ENCODE measurements at places on chromosomes 4 and X.

DNA sequence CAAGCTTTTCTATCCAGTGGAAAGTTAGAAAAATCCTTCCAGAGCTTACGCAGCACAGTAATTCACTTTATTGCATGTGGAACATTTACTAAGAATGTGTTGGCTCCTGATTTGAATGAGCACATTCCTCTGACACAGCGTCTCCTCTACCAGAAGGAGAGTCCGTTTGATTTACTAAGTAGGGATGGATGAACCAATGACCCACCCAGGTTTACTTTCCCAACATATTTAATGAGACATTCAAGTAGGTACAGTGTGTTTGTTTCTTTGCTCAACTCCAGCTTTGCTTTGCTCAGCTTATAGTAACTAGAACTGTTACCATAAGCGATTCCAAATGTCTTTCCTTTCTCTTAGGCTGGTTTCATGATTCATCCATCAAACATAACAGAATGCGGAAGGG, 161.7 kb downstream of the SMARCA1 start:
- DNase-seq: no peak

GRCh38 chrX:40539214-40540142, 41.3 kb upstream of the ATP6AP2 start:
- DNase-seq: no peak

- DNase-seq: no peak
These were observed 790.1 kb downstream of the DMD start for GRCh38 chrX:32421266-32421665.

- DNase-seq: no peak
These were observed 17.1 kb downstream of the GAK start for GRCh38 chr4:915041-915474.

DNA sequence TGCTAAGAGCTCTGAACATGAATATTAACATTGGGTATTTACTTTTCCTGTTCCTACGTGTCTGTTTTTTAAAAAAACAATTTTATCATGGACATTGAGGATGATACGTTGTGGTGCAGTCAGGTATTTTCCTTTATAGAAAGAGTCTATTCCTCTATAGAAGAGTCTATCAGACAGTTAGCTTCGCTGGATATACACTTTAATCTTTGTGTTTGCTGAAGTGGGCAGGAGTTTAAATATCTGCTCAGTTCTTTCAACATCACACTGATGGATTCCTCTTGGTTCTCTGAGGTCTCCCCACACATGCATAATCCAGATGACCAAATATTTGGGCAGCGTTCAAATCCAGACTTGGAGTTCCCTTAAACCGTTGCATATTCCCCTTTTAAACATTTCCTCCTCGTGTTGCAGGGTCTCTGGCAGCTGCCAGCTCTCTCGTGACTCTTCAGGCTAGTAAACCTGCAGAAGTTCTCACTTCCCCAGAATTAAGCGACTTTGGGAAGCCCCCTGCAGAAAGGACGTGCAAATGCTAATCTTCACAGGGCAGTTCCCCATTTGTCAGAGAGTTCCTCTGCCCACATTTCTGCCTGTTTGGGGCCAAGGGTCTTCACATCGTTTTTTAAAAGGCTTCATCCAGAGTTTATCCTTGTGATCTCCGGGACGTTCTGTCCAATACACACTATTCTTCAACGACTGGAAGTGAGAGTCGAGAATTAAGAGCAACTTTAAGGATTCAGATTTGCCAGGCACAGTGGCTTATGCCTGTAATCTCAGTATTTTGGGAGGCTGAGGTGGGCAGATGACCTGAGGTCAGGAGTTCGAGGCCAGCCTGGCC, 20.5 kb upstream of the DHRSX start:
- no peak for DNase-seq

- DNase-seq: no peak
These were observed 60.0 kb downstream of the SYNPO2 start for GRCh38 chr4:118948545-118949144.

- DNase-seq: no peak
These were observed 421.3 kb downstream of the MID1IP1 start for GRCh38 chrX:39222346-39223113.

DNA sequence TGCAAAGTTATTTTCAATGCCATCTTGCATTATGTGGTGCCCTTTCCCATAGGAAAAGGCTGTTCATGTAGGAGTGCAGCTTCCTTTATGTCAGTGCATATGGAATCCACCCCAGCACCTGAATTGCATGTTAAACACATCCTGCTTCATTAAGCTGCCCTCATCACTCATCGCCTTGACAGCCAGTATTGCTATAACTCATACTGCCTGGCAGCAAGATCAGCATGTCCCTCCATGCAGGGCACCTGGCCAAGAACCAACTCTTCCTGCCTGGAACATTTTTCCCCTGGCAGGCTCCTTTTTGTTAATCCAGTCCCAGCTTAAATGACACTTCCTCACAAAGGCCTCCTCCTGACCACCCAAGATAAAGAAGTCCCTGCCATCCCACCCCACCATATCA, 23.5 kb upstream of the CA5B start:
- DNase-seq: no peak

- no peak for DNase-seq
These were observed 158.9 kb upstream of the MAD2L1 start for GRCh38 chr4:120225527-120225926.

GRCh38 chr4:92501456-92501855, 197.7 kb downstream of the GRID2 start:
- no peak for DNase-seq

GRCh38 chr4:158316264-158316663, 106.0 kb downstream of the TMEM144 start:
- DNase-seq: peak; percentile 47

- no peak for DNase-seq
These were observed 93.1 kb downstream of the SORCS2 start for GRCh38 chr4:7285244-7286094.

DNA sequence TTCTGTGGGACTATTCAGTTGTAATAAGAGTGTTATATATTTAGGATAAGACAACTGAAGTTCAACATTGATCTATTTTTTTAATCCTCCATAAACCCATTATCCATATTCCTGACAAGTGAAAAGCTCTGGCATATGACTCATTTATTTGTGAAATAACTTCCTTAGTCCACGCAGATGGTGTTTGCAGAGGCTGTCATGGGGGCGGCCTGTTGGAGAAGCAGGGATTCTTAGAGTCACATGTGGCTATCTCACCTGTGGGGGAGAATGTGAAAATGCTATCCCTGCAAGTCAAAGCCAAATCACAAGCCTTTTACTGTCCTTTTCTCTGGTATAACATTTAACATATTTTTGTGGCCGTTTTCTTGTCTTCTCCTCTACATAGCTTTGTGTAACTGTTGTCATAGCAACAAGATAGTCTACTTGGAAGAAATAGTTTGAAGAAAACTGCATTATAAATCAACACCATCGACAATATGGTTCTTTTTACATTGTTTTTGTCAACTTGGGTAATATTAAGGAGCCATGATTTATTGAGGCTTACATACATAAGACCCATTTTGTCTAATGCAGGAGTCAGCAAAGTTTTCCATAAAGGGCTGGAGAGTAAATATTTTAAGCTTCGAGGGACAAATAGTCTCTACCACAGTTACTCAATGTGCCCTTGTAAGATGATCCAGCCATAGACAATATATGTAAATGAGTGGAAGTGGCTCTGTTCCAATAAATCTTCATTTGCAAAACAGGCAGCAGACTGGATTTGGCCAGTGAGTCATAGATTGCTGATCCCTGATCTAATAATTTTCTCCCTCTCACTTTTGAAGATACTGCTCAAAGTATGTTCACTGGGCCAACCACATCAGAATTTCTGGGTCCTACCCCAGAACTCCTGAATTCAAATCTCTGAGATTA, 395.0 kb downstream of the DTHD1 start:
- no peak for DNase-seq

GRCh38 chrX:70554081-70554480, 109.4 kb downstream of the DLG3 start:
- no peak for DNase-seq

DNA sequence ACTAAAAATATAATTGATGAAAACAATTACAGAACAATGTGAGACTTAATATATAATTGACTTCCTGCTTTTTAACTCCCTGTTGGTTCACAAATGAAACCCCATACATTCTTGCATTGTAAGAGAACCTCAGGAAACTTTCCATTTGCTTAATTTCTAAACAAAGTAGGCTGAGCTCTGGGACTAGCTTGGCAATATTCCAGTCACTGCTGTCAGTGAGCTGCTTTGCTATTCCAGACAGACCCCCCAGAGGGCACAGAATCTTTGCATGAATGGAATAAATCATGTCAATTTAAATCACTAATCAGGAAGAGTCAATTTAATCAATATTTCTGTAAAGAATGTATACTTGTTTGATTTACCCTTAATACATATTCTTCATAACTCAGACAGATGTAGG, 110.6 kb downstream of the NEXMIF start:
- DNase-seq: no peak

- no peak for DNase-seq
These were observed 13.7 kb downstream of the IRF2 start for GRCh38 chr4:184460499-184461285.

DNA sequence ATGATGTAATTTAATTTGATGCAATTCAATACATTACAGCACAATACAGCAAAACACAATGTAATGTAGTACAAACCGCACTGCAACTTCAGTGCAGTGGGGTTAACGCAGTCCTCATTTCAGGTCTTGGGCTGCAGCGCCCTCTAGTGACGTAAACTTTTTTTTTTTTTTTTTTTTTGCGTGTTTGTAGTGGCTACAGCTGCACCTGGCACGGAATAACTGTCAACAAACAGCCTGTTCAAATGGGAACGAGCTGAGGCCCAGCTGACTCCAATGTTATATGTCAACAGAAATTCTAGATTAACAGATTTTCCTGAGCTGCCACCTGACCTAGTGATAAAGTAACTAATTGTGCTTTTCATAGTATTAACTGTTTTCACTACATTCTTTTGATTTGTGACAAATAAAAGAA, 33.5 kb upstream of the RASSF6 start:
- DNase-seq: no peak

- no peak for DNase-seq
These were observed 32.1 kb downstream of the PIGG start for GRCh38 chr4:531076-531475.

GRCh38 chr4:150305995-150306394, 227.8 kb downstream of the DCLK2 start:
- DNase-seq: peak; percentile 53

DNA sequence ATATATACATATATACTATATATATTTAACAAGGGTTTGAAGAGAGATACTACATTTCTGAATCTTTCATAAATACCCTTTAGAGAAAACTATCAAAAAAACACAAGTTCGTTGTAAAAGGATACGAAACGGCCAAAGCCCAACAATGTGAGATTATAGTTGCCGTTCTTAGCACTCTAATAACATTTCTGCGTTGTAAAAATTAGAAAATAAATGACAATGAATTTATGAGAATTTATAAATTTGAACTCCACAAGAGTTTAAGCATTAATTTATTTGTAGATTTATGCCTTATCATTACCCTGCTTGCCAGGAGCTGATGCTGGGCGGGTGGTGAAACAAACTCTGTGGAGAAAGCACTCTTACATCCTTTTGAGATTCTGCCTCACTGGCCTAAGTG, 1.1 kb downstream of the WDR17 start:
- no peak for DNase-seq

- DNase-seq: no peak
These were observed 62.9 kb upstream of the UGT8 start for GRCh38 chr4:114535725-114536124.

DNA sequence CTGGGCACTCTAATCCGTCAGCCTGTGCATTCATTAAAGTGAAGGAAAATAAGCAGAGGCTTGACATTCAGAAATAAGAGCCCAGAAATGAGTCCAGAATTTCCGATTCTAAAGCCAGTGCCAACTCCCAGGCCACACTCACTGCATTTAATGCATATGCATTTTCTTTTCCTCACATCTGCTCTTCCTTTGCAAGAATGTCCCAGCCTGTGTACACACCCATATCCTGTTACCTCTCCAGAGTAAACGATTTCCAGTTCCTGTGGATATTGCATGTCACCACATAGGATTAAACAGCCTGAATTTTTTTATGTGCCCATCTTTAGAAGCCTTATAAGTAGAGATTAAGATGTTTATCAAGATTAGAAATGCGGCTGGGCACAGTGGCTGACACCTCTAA, 27.5 kb downstream of the ARX start:
- no peak for DNase-seq

DNA sequence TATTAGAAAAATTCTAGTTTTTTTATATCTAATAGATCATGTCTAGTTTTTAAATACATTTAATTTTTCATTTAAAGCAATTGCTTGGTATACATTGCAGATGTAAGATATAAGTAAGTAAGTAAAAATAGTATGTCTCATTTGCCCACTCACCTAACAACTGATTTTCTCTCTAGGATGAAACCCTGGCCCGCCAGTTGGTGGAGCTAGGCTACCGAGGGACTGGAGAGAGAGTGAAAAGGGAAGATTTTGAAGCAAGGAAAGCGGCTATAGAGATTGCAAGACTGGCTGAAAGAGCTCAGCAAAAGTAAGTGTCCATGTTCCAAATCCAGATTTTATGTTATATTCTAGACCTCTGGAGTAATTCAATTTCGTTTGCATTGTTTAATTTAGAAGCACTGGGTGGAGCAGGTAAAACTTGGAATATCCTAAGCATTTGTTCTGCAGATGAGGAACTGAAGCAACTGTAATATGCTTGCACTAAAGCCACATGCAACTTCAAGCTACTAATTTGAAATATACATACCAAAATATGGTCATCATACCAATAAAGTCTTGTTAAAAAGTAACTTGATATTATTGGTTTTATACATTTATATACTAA, 27.1 kb downstream of the CFAP299 start:
- DNase-seq: no peak

DNA sequence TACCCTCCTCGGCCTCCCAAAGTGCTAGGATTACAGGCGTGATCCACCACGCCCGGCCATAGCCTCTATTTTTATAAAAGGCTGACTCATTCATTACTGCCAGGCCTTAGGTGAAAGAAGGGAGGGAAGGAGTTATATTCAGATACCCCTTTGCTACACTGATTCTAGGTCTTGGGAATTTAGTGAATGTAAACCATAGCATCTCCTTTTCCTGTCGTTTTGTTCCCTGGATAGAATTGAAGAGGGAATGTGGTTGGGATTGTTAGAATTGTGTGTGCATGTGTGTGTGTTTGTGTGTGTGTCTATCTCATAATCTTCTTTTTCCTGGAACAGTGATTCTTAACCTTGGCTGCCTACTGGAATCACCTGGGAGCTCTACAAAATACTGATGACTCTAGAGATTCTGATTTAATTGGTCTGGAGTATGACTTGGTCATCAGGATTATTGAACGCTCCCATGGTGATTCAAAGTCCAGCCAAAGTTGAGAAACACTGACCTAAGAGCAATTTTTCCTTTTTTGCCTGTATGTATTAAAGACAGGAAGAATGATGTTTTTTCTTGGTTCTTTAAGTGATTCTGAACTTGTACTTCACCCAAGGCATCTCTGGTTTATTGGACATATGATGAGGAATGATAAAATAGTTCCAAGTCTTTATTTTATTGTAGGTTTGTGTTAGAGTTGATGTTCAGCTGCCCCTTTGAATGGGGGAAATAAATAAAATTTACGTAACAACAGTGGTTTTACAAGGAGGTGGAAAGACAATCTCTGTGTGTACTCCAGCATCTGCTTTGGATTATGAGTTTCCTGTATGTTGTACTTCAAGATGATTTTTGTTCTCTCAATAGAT, 37.0 kb downstream of the NAP1L5 start:
- no peak for DNase-seq

Data from non-pigmented ciliary epithelial cell (primary cell).